Stimulated activated CD8-positive, alpha-beta memory T cell treated with anti-CD3 and anti-CD28 coated beads, Interleukin-15, amount 100 ng/mL, for 24 hours (primary cell): ENCODE measurements at places on chromosomes 2 and 18.

DNA sequence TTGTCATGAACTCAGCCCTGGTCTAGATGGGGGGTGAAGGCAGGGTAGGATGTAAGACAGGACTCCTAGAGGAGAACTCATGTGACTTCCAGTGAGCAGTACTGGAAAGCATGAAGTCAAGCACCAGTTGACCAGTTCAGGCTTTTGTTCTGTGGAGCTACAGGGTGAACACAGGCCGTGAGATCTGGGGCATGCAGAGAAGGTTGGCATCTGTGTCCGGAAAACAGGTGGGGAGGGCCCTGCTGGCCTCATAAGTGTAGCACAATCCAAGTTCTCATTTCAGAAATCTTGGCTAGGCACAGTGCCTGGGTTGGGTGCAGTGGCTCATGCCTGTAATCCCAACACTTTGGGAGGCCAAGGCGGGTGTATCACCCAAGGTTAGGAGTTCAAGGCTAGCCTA is 50.9 kb upstream of the SPATS2L start:
- DNase-seq, result no peak

DNA sequence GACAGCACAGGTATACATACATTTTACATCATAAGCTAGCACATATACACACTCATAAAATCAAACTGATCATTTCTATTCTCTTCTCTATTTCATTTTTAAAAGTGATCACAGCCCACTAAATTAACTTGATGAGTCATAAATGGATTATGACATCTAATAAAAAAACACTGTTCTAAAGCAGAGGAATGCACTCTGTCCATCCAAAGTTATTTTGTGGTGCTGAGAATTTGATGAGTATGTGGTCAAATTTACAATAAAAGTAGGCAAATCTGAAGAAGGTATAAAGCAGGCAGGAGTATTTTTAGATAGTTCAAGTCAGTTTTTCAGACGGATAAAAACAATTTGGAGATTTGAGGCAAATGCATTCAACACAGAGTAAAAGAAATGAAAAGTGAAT is 104.4 kb downstream of the NOL4 start:
- DNase-seq, result no peak

DNA sequence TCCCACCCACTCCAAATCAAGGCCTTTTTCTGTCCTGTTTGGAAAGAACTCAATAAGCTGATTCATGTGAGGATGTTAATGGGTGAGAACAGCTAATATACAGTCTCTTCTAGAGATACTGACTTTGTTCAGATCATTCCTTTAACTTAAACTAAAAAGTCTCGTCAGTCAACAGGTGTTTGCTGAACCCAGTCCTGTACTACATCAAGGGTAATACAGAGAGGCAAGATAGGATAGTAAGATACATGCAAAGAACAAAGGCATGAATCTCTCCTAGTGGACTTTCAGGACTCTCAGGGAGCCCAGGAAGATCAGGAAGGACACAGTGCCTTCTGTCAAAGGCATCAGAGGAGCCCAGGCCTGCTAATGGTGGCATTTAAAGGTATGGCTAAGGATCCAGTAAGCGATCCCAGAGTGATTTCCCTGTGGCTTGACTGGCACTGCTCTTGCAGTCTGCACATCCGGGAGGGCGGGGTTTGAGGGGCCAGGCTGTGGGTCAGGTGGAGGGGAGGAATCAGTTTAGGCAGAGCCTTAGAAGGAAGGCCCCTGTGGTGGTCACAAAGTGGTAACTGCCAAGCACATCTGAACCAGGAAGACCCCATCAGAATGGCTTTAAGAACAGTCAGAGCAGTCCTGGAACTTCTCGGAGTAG is 54.0 kb downstream of the EPAS1 start:
- DNase-seq, result no peak

- no peak for DNase-seq
These were observed 49.0 kb downstream of the SETBP1 start for GRCh38 chr18:44729631-44730101.

DNA sequence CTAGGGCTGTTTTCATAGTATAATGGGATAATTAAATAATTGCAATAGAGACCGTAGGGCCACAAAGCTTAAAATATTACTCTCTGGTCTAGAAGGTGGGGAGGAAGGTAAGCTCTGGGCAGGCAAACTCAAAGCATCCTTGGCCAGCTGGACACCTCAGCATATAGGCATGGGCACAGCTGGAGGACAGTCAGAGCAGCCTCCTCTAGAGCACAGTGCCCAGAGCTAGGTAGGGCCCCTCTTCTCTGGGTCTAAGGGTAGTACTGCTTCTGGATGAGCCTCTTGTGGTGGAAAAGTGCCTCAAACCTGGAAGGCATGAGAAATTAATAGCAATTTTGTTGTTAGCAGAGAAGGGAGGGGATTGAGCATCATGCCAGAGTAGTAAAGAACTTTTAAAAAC is 291.3 kb upstream of the FBXO11 start:
- DNase-seq, result no peak

DNA sequence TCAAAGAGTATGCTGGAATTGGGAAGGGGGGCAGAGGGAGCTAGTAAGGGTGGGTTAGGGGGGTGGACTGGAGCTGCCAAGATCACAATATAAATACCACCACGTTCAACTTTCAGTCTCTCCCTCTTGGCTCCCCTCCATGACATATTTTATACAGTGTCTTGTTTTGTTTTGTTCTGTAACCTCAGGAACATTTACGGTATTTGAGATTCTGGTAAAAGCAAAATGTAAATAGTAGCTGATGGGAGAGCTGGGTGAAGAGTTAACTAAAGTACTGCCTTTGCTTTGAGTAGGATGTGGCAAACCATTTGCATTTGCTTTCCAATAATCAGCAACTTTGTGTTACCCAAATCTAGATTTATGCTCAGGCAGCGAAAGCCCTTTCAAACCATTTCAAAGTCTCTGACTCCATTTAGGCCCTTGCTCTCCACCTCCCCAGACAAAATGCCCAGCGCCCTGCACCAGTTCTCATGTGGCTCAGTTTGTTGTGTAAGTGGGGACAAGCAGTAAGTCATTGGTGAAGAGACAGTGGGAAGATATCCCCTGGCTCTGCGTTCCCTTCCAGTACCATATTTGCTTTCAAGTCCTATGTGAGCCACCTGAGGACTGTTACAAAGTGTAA is 17.4 kb downstream of the IRS1 start:
- DNase-seq, result no peak

- no peak for DNase-seq
These were observed 21.5 kb upstream of the PELI1 start for GRCh38 chr2:64165706-64166105.

DNA sequence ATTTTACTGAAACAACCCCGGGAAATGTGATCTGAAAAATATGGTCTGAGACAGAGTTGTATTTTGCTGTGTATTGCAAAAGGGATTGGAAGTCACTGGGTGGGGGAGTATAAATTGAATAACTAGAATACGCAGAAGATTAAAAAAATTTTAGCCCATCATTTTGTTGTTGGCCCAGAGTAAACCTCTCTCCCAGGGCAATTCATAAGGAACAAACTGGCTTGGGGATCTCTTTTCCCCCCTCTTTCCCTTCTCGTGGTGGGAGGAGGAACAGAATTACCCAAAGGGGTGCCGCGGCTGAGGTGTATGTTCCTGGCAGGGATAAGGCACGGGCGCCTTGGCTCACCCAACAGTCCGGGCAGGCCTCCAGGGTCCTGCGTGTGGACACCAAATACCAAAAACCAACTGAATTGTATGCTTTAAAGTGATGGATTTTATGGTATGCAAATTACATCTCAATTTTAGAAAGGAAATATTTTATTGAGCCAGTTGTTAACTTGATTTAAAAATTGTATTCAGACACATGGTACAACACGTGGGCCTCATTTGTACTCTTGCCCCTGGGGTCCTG is 121.2 kb upstream of the SPRED2 start:
- DNase-seq, result no peak

GRCh38 chr2:74806920-74807319 is 27.0 kb upstream of the HK2 start:
- no peak for DNase-seq

DNA sequence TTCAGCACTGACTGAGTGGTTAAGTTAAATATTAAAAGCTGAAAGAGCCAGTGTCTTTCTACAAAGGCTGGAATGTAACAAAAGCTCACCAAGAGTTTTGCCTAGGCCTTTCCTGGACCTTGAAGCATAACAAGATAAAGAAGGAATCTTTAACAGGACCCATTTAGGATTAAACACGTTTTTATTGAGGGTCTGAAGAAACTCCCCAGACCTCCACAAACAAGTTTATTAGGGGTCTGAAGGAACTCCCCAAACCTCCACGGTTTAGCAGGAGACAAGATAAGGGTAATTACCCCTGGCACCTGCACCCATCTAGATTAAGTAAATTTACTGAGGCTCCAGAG is 104.0 kb downstream of the ACAA2 start:
- no peak for DNase-seq

DNA sequence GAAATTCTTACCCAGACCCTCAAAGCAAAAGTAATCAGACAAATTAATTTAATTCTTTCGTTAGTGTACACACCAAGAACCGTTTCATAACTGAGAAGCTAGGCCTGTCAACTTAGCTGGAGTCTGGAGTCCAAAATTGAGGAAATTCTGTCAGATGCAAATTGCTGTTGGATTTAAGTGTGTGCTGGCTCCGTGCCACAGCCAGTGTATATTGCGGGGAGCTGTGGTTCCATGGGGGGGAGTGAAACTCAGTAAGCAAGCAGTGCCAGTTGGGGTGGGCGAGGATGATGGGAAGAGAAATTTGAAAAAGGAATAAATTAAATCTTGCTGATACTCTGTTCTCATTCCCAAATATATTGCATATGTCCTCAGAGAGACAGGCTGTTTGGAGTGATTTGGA is 4.0 kb downstream of the ARPC2 start:
- no peak for DNase-seq

- no peak for DNase-seq
These were observed 4.6 kb downstream of the NEU2 start for GRCh38 chr2:233037078-233037477.

DNA sequence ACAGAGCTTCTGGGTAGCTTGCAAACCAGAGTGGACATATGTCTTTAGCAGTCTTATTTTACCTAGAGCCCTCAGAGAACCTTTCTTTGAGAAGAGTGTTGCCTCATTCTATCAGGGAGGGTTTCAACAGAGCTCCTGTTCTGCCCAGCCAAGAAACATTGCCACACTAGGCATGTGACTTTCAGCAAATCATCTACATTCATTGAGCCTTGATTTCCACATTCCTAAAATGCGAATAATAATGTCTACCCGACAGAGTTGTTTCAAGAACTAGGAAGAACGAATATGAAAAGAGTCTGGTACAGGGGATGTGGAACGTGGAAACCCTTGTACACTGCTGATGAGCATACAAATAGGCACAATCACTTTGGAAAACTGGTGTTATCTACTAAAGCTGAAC is 7.8 kb upstream of the PRKAG3 start:
- DNase-seq, result no peak

GRCh38 chr2:36360834-36361233 is 5.3 kb downstream of the CRIM1 start:
- no peak for DNase-seq

DNA sequence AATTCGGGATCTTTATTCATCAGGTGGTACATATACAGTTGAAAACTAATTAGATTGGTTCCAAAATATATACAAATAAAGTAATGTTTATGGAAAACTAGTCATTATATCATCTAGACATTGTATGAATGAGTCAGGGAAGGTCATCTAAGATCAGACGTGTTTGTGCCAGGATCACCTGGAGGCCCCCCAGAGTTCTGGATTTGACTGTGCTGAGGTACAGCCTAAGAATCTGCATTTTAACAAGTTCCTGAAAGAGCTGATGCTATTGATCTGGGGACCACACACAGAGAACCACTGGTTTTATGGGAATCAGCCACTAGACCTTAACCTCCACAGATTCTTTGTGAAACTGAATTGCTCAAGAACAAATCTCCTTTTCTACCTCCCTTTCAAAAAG is 43.2 kb downstream of the PARD6G start:
- no peak for DNase-seq

- DNase-seq, result no peak
These were observed 9.0 kb downstream of the SERTAD2 start for GRCh38 chr2:64644458-64645382.

- peak; percentile 11 for DNase-seq
These were observed at the start of gene CFAP221 for GRCh38 chr2:119544075-119544938. Gene CFAP221 (plus strand): TSS chr2:119544449. CDS start chr2:119546132, 1,683 bp downstream.

DNA sequence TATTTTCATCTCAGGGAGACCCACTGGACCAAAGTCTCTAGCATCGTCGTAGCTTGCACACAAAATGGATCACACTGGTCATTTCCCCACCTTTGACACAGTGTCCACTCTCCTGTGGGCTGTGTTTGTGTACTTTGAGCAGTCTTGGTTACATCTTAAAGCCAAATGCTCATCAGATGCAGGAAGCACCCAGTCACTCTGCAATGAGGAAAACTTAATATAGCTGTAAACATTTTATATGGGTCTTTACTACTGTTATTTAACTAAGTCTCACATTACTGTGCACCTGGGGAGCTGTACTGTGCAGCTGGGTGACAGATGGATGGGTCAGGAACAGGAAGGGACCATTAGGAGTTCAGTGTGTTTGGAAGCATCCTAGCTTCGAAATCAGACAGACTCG is 109.0 kb upstream of the CXCR4 start:
- no peak for DNase-seq

DNA sequence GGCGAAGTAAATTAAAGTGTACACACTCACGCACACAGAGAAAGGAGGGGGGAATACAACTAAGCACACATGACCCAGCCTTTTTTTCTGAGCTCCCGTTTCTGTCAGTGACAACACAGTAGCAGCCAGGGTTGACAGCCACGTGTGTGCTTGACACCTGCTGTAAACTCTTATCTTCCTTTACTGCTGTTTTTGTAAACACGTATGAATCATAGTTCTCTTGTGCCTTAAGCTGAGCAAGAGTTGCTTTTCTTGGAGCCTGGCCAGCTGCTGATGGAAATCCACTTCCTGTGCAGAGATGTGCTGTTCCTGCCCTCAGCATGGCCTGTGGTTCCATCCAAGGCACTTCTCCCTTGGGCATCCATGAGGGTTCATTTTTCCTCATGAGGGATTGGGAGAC is 561.9 kb downstream of the GALR1 start:
- no peak for DNase-seq

DNA sequence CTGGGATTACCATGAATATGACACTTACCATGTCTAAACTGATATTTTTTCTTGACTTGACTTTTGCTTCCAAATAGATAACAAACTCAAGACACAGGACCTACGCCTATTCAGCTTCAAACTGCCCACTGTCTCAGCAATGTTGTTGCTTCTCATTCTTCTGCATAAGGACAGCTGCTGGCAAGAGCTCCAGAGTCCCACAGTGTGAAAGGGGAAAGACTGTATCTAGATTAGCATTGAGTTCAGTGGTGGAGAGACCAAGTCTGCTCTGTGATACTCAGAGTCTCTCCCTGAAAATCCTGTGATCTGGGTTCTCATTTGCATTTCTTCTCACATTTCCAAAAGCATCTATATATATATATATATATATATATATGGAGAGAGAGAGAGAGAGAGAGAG is 247.9 kb upstream of the NT5C1B start:
- no peak for DNase-seq

GRCh38 chr2:6828299-6828584 is 37.5 kb downstream of the CMPK2 start:
- DNase-seq, result no peak

GRCh38 chr2:227127201-227127600 is 36.8 kb downstream of the COL4A4 start:
- no peak for DNase-seq

GRCh38 chr2:237097326-237097910 is 11.7 kb downstream of the COPS8 start:
- DNase-seq, result no peak

- DNase-seq, result no peak
These were observed 16.2 kb upstream of the RAB1A start for GRCh38 chr2:65146078-65146477.
